ENCODE measurements at places on chromosomes 3 and 15. TPM values are rescaled to one million over a fixed set of nuclear protein-coding genes. Genes with fewer than 3 reads are reported as not detected.

RASGRP1 gene
- 216 TPM for total RNA-seq

SCAANT1 gene
- 4.7 TPM for total RNA-seq

C3orf33 gene
- 0.74 TPM for total RNA-seq

AMIGO3 gene
- total RNA-seq: not detected

CEMIP gene
- 0.10 TPM for total RNA-seq

RAF1 gene
- total RNA-seq: 133 TPM

MUSTN1 gene
- total RNA-seq: 13.8 TPM

CMTM8 gene
- 6.0 TPM for total RNA-seq

TNNC1 gene
- total RNA-seq: 3.9 TPM

TTC21A gene
- total RNA-seq: 4.1 TPM

ARPIN gene
- not detected for total RNA-seq

INSYN1 gene
- total RNA-seq: not detected

TRIM71 gene
- total RNA-seq: 0.47 TPM

IL17RE gene
- total RNA-seq: 4.3 TPM

PLCB2 gene
- total RNA-seq: 305 TPM

ADAMTS17 gene
- 8.2 TPM for total RNA-seq

MYRIP gene
- not detected for total RNA-seq

CHRM5 gene
- total RNA-seq: not detected

CSPG5 gene
- total RNA-seq: not detected

GOLGA8G gene
- total RNA-seq: not detected

MUC4 gene
- not detected for total RNA-seq

SLC25A20 gene
- total RNA-seq: 8.0 TPM

BCL2A1 gene
- total RNA-seq: 12.9 TPM

OSBPL10 gene
- total RNA-seq: 1.8 TPM

SPTBN5 gene
- 2.7 TPM for total RNA-seq

FOXB1 gene
- total RNA-seq: 4.0 TPM

COX17 gene
- 34.1 TPM for total RNA-seq

ABTB1 gene
- total RNA-seq: 130 TPM

TOP2B gene
- total RNA-seq: 107 TPM

ATG3 gene
- total RNA-seq: 52.4 TPM

BCHE gene
- not detected for total RNA-seq

EOMES gene
- 0.91 TPM for total RNA-seq

RNF168 gene
- total RNA-seq: 29.5 TPM

CD80 gene
- 24.2 TPM for total RNA-seq

XRN1 gene
- total RNA-seq: 121 TPM

SLC28A1 gene
- not detected for total RNA-seq

NR1I2 gene
- 0.20 TPM for total RNA-seq

HRG gene
- total RNA-seq: not detected

MKRN3 gene
- 2.8 TPM for total RNA-seq
